Stimulated activated CD4-positive, alpha-beta T cell treated with anti-CD3 and anti-CD28 coated beads, Interleukin-4, amount 100 ng/mL, for 4 hours (primary cell): ENCODE measurements at places on chromosomes 1 and 21.

- no peak for DNase-seq
Observed at GRCh38 chr21:25381936-25382452, 225.3 kb downstream of the MRPL39 start.

DNA sequence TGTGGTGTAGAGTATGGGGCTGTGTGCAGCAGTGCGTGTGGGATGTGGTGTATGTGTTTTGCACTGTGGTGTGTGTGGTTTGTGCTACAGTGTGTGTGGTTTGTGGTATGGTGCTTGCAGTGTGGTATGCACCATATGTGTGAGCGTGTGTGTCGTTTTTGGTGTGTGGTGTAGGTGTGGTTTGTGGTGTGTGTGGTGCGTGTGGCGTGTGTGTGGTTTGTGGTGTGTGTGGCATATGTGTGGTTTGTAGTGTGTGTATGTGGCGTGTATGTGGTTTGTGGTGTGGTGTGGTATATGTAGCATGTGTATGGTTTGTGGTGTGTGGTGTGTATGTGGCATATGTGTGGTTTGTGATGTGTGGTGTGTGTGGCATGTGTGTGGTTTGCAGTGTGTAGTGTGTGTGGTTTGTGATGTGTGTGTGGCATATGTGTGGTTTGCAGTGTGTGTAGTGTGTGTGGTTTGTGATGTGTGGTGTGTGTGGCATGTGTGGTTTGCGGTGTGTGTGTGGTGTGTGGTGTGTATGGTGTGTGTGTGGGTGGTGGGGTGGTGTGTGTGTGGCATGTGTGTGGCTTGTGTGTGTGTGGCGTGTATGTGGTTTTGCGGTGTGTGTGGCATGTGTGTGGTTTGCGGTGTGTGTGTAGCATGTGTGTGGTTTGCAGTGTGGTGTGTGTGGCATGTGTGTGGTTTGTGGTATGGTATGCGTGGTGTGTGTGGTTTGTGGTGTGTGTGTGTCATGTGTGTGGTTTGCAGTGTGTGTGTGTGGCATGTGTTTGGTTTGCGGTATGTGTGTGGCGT, 53.5 kb upstream of the TRAPPC10 start:
- no peak for DNase-seq

DNA sequence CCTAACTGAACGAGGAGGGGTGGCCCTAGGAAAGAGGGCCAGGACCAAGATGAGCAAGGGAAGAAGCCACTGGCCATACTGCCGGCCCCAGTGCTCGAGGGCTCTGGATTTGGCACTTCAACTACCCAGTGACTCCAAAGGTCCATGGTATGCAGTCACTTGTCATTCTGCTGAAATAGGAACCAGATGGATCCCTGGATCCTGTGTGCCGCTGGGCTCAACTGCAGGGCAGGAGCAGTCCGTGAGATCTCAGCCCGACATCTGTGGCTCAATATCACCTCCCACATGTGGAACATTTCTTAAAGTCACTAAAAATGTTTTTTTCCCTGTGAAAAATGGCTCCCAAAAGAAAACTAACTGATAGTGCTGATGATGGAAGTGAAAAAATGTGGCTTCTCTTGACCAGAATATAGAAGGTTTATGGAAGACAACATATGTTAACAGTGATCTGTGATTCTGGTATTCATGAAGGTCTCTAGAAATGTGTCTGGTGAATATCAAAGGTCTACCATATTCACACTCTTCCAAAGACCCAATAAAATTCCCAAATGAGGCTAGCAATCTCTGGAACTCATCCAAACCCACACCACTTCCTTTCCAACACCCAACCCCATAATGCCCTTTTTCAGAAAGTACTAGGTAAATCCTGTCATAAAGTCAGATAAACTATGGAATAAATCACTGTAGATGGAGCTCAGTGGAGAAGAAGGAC, 24.1 kb downstream of the PAFAH2 start:
- no peak for DNase-seq

GRCh38 chr1:242132121-242132817, 133.4 kb upstream of the MAP1LC3C start:
- DNase-seq = no peak

GRCh38 chr1:231666937-231667608, 40.5 kb downstream of the DISC1 start:
- no peak for DNase-seq

DNA sequence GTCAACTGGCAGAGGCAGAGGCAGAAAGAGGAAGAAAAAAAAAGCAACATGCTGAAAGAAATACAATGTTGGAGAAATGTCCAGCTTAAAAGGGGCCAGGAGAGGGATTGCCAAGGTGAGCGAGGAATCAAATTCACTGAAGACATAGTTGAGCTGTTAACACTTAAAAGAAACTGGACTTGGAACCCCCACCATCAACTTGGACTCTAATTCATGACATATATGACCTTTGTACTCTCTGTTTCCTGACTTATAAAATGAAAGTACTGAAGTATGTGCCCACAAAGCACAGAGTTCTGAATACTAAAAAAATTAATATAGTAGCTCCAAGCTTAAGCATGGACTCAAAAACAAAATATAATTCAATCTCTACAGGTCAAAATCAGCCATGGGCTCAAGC, 16.1 kb downstream of the PRR9 start:
- no peak for DNase-seq

DNA sequence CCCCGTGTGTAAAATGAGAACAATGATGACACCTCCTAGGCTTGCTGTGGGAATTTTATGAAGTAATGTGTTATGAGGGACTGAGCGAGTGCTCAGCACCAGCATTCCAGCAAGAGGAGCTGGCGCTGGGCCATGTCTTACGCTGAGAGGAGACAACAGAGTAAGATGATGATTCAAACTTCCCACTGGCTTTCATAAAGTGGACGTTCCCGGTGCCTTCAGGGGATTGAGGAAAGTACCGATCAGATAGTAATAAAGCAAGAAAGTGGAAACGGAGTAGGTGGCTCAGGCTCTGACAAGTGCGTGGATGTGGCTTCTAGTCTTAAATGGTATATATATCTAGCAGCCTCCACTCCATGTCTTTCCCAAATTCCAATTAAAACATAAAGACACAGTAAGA, 23.8 kb downstream of the EPHA10 start:
- DNase-seq = no peak

- DNase-seq = no peak
Observed at GRCh38 chr21:36127250-36127904, 7.5 kb upstream of the CBR3 start.

DNA sequence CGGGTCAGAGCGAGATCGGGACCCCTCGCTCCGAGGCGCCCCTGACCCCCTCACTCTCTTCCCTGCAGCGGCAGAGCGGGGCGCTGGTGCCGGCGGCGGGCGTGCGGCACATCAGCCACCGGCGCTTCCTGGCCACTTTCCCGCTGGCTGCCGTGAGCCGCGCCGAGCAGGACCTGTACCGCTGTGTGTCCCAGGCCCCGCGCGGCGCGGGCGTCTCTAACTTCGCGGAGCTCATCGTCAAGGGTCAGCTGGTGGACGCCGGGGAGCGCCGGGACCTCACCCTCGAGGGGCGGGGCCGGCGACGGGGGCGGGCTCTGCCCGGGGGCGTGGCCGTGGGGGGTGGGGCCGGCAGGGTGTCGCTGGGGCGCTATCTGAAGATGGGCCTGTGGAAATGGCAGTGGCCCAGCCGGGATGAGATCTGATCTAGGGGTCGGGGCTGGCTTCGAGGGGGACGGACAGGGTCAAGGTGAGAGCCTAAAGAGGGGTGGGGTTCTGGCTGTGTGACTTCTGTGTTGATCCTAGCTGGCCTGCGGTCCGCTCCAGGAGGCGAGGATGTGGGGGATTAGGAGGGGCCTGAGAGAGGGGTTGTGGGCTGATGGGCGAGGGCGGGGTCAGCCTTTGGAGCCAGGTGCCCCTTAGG, 23.6 kb downstream of the PTPRU start:
- peak; percentile 20 for DNase-seq

- no peak for DNase-seq
Observed at GRCh38 chr1:3050603-3051002, 18.4 kb upstream of the PRDM16 start.

DNA sequence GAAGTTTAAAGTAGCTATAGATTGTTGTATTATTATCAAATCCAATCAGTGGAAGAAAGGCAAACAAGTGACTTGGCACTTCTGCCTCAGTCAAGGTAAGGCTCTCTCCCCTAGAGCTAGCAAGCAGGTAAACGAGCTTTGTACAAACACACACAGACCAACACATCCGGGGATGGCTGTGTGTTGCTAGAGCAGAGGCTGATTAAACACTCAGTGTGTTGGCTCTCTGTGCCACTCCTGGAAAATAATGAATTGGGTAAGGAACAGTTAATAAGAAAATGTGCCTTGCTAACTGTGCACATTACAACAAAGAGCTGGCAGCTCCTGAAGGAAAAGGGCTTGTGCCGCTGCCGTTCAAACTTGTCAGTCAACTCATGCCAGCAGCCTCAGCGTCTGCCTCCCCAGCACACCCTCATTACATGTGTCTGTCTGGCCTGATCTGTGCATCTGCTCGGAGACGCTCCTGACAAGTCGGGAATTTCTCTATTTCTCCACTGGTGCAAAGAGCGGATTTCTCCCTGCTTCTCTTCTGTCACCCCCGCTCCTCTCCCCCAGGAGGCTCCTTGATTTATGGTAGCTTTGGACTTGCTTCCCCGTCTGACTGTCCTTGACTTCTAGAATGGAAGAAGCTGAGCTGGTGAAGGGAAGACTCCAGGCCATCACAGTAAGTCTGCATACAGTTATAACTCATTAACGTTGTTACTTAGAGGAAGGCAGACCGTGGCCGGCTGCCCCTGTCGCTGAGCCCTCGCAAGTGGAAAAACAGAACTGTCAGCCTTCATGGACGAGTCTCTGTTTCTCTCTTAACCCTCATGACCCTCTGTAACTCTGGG, at the start of gene PALMD:
PALMD (plus strand) TSS at position 415 of the 833 bp plus-strand sequence; CDS start at position 620, 205 bp downstream.
- no peak for DNase-seq

DNA sequence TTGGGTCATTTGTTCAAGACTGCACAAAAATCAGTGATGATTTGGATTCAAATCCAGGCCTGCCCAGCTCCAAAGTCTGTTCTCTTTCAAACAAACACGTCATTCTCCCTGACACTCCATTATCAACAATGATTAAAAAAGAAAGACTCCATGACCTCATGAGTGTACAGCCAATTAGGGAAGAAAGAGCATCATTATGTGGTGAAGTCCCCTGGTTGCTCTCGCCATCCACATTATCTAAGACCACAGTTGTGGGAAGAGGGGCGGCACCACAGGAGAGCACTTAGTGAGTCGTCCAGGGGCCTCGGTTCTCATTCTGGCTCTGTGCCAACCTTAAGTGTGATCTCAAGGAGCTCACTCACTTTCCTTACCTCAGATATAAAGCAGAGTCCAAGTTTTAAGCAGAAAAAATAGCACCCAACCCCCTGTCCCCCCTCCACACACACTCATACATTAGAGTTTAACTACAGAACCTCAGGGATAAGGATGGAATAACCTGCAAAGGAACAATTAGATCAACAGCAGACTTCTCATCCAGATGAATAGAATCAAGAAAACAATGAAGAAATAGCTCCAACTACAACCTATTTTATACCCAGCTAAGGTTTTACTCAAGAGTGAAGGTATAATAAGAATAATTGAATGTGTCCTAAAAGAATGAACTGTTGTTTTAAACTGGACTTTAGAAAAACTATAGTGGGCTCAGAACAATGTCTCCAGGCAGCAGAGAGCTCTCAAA, 47.8 kb downstream of the COL6A1 start:
- no peak for DNase-seq

DNA sequence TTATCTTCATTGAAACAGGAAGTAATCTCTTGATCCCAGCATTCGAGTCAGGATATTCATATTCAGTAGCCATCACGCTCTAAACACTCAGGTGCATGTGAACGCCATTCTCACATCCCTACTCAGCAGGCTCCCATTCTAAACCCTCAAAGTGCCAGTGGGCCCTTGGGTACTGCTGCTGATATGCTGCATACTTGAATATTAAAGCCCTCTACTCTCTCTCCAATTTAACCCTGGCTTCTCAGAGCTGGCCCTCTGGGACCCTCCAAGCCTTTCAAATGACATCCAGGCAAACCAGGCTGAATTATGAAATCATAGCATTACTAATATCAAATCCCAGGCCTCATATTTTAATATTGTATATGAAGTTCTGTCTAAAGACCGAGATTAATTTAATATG, 468.2 kb downstream of the NUF2 start:
- no peak for DNase-seq

DNA sequence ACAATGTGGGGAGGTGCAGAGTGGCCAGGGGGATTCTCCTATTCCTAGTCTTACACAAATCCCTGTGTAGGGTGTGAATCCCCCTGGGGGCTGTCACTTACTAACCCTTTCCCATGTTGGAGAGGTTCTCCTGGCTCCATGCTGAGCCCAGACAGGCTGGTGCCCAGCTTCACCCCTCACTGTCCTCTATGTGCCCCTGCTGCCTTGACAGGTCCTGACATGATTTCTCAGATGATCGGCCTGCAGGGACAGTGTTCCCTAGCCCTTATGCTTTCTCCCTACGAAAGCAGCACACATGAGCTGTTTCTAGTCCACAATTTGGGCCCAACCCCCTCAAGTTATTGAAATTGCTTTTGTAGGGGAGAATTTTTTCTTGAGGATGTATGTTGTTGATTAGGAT, 68.9 kb upstream of the FAM78B start:
- DNase-seq = no peak

DNA sequence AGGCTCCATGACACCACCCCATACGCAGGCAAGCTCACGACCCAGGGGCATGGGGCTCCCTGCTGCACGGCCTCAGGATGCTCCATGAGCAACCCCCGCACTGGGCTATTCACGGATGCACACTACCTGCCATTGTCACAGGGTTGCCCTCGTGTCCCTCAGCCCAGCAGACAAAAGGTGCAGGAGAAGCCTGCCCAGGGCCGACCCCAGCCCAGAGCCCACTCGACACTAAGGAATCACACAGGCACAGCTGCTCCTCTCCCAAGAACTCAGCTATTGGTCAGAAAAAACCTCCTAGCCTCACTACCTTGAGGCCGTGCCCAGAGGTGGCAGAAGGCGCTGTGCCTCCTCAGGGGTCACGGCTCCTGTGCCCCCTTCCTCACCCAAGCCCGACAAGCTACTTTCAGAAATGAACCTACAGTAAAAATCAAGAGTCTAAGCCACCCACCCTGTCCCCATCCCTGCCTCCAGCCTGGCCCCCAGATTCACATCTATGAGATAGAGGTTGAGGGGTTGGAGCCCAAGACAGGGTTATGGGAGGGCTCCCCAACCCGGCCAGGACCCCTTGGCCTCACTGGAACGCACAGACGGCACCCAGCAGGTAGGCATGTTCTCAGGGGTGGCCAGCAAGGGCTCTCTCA, 6.4 kb upstream of the SPATC1L start:
- no peak for DNase-seq

GRCh38 chr1:111873460-111874030, 115.9 kb downstream of the KCND3 start:
- no peak for DNase-seq
